ENCODE measurements at places on chromosomes 12 and 14. TPM values are rescaled to one million over a fixed set of nuclear protein-coding genes. Genes with fewer than 3 reads are reported as not detected.

Gene SPX
- total RNA-seq: 0.39 TPM

Gene TNS2
- total RNA-seq: 0.24 TPM

Gene FOXA1
- total RNA-seq: not detected

Gene LRR1
- total RNA-seq: 13.0 TPM

Gene TESPA1
- total RNA-seq: 19.0 TPM

Gene NELL2
- total RNA-seq: 0.39 TPM

Gene TGFB3
- total RNA-seq: 7.0 TPM

Gene PPP1R3E
- 74.8 TPM for total RNA-seq

Gene LBHD2
- not detected for total RNA-seq

Gene RAB15
- total RNA-seq: 0.17 TPM

Gene PUS1
- 51.3 TPM for total RNA-seq

Gene FLRT2
- total RNA-seq: not detected

Gene GPR135
- 4.7 TPM for total RNA-seq

Gene AKAP5
- total RNA-seq: 1.7 TPM

Gene CLEC6A
- not detected for total RNA-seq

Gene CLEC4C
- total RNA-seq: 0.39 TPM

Gene LACRT
- total RNA-seq: not detected

Gene AMN
- total RNA-seq: 11.5 TPM

Gene CCDC92
- total RNA-seq: 33.6 TPM

Gene CCDC77
- 18.5 TPM for total RNA-seq

Gene KLHL33
- total RNA-seq: 0.27 TPM

Gene DDIT3
- total RNA-seq: 35.6 TPM

Gene GPX2
- not detected for total RNA-seq

Gene TMEM229B
- 4.2 TPM for total RNA-seq

Gene PTCSC3
- not detected for total RNA-seq

Gene ACOT4
- total RNA-seq: 0.83 TPM

Gene CHFR
- 105 TPM for total RNA-seq

Gene BIN2
- total RNA-seq: 40.1 TPM

Gene GPR65
- 13.7 TPM for total RNA-seq

Gene STYK1
- total RNA-seq: not detected

Gene OVCH1
- total RNA-seq: not detected

Gene SLCO1C1
- not detected for total RNA-seq

Gene ASB2
- 1.5 TPM for total RNA-seq

Gene NOP9
- 22.6 TPM for total RNA-seq

Gene MBIP
- total RNA-seq: 17.3 TPM

Gene PLEKHG7
- total RNA-seq: 23.2 TPM

Gene CLMN
- 51.5 TPM for total RNA-seq

Gene SYNE2
- total RNA-seq: 105 TPM

Gene SSPN
- 19.6 TPM for total RNA-seq

Gene P3H3
- total RNA-seq: 0.22 TPM

Gene BDKRB2
- not detected for total RNA-seq

Gene ZC2HC1C
- 0.46 TPM for total RNA-seq

Gene KLRC3
- total RNA-seq: not detected

Gene CEBPE
- 0.37 TPM for total RNA-seq

Gene TMEM253
- total RNA-seq: not detected

Measured in B cell (primary cell).